Activated CD8-positive, alpha-beta memory T cell treated with anti-CD3 and anti-CD28 coated beads for 24 hours (primary cell): ENCODE measurements at places on chromosomes 2 and 18.

DNA sequence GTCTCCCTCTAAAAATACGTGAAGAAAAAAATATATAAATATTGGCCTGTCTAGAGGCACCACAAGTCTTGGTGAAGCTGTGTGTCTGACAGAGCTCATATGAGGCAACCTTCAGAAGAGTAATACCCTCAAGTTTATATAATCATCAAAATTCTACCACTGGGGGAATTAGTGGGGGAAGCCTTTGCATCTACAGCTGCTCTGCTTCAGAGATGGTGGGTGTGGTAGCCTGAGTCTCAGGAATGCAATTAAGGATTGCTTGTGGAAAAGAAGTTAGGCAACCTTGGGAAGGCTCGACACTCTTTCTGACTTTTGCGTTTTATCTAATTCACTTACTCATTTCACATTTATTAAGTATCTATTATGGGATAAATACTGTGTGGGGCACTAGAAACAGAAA is 17.4 kb downstream of the TPGS2 start:
- no peak for DNase-seq

- no peak for DNase-seq
Measured at GRCh38 chr2:102304711-102305611, 6.4 kb upstream of the IL1RL1 start.

- DNase-seq = no peak
Measured at GRCh38 chr2:96091141-96091710, 25.1 kb downstream of the ADRA2B start.

DNA sequence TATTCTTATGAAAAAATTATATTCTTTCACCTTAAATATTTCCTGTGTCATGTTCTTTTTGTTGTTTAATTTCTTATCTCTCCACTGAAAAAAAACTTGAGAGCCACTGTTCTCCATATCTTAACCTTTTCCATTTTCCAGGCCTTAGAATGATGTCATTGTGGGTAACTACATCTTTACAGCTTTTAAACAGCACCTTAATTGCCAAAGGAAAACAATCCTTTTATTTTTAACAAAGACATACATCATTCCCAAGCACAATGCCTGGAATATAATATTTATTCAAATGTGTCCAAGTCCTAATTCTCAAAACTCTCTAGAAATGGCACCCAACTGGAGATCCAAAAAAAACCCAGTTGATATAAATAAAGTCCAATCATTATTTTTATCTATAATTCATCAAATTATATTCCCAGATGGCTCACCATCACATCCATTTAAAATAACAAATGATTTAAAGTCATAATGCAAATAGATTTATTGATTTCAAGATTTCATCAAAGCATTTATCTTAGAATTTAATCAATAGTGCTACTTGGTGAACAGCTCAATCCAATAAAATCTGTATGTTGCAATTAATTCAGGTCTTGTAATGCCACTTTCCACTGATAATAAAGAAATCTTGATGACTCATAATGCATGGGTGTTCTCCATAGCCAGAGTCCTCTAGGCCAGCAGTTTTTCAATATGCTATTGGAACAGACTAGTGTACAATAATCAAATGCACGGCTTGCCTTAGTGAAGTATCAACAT is 107.1 kb upstream of the MAPRE2 start:
- DNase-seq = no peak

- DNase-seq = no peak
Measured at GRCh38 chr2:49288113-49288705, 133.9 kb upstream of the FSHR start.

DNA sequence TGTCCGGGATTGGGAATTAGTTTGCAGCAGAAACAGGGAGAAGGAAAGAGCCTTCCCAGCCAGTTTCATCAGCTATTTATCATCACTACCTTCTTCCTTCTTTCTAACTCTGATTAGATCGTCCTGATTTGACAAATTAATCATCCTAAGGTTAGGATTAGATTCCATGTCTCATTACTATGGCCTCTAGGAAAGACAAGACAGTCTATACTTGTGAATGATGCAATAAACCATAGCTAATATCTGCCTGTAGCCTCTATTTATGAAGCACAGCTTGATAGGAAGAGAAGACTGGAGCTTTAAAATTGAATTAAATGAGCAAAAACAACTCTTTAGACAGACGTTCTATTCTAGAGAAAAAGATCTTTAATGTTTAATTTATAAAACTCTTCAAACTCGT is 25.2 kb upstream of the FRZB start:
- DNase-seq = no peak

GRCh38 chr2:62526531-62527381 is 20.8 kb upstream of the TMEM17 start:
- no peak for DNase-seq

- DNase-seq = no peak
Measured at GRCh38 chr2:175167076-175167791, 769 bp downstream of the ATF2 start.

- no peak for DNase-seq
Measured at GRCh38 chr18:43247944-43248343, 29.3 kb downstream of the SYT4 start.

DNA sequence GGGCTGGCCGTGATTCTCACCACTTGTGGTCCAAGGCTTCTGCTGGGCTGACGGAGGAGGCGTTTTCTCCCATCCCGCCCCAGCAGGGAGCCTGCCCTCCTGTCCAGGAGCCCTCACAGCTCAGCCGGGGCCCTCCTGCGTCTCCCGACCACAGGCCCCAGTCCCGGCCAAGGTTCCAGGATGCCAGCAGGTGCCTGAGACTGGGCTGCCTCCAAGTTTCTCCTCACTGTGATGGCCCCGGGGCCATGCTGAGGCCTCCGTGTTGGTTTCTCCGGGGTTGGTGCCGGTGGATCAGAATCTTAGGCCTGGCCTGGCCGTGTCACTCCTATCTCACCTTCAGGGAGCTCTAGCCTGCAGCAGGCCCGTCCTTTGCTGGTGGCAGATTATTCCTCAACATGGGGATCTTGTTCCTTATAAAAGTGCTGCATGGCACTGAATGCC is 5.9 kb downstream of the KCNG2 start:
- no peak for DNase-seq

DNA sequence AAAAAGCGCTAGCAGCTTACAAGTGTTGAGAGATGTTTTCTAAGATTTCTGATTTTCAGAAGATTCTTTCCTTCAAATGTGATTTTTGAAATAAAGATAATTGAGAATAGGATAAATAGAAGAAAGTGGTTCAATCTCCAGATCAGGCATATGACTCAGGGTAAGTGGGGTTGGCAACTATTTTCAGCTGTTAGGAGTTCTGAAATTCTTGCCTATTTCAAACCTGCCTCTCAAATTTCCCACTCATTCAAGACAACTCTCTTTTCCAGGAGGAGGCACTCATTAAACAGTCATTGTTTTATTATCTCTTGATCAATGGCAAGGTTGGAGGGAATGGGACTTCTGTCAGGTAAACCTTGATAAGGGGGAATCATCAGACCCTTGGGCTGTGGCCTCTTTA is 138.9 kb downstream of the HNMT start:
- no peak for DNase-seq

DNA sequence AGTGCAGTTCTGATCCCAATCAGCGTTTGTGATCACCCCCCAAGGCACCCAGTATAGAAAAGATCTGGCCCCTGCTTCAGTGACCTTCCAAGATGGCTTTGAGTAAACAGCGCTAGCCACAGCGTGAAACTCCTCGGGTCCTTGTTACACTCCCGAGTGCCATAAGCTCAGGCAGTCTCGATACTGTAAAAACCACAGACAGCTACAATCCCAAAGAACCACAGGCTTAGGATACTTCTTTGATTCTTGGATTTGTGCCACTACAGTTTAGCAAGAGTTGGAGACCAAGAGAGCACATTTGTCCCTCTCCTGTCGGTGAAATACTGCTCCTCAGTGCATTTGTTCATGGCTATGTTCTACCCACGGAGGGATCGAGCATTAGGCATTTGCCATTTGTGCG is 352.5 kb upstream of the ZNF521 start:
- no peak for DNase-seq

DNA sequence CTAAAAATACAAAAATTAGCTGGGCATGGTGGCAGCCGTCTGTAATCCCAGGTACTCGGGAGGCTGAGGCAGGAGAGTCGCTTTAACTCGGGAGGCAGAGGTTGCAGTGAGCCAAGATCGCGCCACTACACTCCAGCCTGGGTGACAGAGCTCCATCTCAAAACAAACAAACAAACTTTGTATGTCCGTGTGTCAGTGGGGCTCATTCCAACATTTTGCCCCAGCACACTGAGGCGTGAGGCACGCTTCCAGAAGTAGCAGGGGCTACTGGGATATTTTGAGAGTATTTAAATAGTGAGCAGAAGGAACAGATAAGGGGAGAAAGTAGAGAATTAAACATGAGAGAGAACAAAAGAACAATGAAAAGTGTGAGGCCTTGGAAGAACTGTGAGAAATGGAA is 83.3 kb upstream of the TANK start:
- DNase-seq = no peak

DNA sequence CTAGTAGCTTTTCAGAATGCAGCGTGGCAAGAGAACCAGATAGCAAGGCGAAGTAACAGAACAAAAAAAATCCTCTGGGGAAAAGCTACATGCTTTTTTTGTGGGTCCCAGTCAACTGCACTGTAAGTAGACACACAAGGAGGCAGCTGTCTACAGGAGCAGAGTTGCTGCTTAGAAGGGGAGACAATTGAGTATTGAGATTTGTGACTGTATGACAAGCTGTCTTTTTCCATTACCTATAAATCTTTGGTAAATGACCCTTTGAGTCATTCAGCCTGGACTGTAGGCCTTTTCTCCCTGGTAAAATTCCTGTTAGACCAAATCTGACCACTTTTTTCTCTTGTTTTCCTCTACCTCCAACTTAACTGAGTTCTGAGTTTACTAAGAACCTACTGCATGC is 144.1 kb upstream of the FOSL2 start:
- no peak for DNase-seq

DNA sequence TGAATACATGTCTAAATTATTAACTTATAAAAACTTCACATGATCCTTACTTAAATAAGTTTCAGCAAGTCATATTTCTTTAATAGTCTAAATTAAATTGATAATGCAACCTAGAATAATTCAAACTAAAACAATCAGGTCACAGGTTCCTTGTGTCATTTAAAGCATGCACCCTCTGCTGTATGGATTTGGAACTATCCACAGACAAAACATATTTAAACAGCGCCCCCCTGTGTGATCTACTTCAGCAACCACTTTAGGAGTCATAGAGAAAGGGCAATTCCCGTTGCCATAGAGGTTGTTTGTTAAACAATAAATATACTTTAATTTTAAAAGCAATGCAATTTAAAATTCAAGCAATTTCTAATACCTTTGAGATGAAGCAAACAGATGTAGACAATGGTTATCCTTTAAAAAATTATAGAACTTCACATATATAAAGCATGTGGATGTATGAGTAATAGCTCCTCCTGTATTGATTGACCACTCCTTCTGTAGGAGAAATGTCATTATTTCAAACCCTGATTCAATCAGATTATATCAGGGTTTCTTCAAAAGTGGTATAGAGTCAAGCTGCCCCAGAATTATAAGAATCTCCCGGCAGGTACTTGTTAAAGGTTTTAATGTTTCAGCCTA is 21.2 kb downstream of the GRB14 start:
- no peak for DNase-seq

DNA sequence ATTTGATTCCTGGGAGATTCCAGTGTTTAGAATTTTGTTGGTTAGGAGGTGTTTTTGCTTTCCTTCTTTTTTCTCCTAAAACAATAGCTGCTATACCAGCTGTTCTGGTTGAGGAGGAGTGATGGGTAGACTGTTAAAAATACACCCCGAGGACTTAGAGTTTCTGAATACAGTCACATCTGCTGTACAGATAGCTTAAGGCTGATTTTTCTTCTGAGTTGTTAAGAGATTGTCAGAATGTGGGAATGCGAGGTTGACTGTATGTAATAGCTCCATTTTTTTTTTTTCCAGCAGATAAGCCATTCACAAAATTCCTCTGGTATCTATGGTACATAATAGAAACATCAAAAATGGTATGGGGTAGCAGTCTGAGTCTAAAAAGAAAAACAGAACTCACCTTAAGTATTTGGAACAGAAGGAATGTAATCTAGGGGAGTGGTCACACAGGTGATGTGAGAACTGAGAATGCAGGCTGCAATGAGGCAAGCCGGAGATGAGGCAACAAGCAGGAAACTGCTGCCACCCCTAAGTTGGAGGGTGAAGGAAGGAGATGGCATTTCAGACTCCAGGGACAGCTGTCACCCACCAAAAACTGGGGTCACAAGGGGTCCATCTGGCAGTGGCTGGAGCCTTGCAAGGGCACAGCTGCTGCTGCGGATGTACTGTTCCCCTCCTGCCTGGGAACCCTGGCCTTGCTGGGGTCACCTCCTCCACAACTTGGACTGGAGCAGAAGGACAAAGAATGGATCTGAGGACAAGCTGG is 2.4 kb downstream of the DGKD start:
- no peak for DNase-seq

GRCh38 chr2:172087207-172087779 is 2.0 kb downstream of the DLX1 start:
- DNase-seq = no peak

- peak; percentile 52 for DNase-seq
Measured at GRCh38 chr2:240528406-240529040, 29.3 kb downstream of the ANKMY1 start.

GRCh38 chr2:108074946-108075345 is 88.6 kb downstream of the SLC5A7 start:
- DNase-seq = no peak

GRCh38 chr2:197274349-197274748 is 36.2 kb downstream of the ANKRD44 start:
- DNase-seq = no peak

- DNase-seq = no peak
Measured at GRCh38 chr18:69402533-69402989, 1.9 kb downstream of the DOK6 start.

DNA sequence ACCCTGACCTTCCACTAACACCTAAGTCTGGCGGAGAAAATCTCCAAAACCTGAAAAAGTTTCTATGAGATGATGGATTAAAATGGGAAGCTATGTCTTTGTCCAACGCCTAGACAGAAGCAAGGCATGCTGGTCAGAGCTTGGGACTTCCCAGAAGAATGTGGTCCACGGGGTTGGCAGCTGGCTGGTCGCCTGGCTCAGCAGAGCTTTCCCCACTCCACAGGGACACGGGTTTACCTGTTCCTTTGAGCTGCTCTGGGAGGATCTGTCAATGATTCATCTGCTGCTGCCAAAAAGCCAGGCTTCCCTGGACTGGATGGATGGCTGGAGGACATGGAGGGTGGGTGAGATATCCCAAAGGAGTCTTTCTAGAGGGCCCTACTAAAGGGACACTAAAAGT is 10.8 kb downstream of the MBOAT2 start:
- DNase-seq = no peak

GRCh38 chr2:85110991-85111560 is 22.1 kb upstream of the TCF7L1 start:
- no peak for DNase-seq

DNA sequence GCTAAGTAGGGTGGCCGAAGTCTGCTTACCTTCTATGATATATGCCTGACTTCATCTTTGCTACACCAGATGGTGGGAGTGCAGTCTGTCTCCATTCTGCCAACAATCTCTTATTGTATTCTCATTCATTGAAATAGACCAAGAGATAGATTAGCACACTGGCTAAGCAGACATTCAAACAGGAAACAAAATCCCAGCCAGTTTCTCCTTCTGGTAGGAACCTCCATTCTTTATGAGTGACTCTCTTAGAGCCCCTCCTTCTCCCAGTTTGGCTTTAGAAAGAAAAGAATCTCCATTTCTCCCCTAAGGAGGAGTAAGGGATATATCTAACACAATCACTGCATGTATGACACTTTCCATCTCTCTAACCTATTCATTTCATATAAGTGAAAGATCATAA is 118.9 kb upstream of the COL5A2 start:
- no peak for DNase-seq
